Activated T-helper 17 cell treated with anti-CD3 and anti-CD28 coated beads, Interleukin-2, amount 50 U/mL, for 72 hours (primary cell): ENCODE measurements at places on chromosomes 12 and 14.
A peak's percentile ranks its signal among the peaks of the same experiment; 100 is the strongest.

DNA sequence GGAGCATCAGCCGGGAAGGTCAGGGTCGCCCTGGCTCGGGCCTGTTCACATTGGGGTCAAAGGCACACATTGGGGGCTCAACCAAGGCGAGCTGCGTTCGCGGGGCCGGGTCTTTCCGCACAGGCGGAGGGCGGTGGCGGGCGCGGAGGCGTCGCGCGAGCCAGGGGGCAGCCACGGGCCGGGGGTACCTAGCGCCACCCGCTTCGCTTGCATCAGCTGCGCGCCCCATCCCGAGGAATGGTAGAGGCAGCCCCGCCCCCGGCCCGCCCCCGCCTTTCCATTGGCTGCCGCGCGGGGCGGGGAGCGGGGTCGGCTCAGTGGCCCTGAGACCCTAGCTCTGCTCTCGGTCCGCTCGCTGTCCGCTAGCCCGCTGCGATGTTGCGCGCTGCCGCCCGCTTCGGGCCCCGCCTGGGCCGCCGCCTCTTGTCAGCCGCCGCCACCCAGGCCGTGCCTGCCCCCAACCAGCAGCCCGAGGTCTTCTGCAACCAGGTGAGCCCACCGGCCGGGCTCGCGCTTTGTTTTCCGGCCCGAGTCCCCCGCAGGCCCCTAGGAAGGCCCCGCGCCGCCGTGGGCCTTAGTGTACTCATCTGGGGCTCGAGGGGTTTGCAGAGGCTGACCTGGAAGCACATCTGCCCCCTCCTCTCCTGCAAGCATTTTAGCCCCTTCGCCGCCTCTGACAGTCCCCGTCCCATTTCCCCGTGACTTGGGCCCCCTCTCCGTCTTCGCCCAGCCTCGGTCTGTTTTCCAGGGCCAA is at the start of gene ALDH2:
TSS of gene ALDH2 (plus strand) at position 326 of the 754 bp plus-strand sequence. CDS start at position 376, 50 bp downstream.
- peak; percentile 52 for ATAC-seq

- ATAC-seq, result no peak
These were observed 9.2 kb downstream of the EXOC3L4 start for GRCh38 chr14:103103461-103104388.

- no peak for ATAC-seq
These were observed 3.2 kb upstream of the CLEC4C start for GRCh38 chr12:7750350-7750749.

DNA sequence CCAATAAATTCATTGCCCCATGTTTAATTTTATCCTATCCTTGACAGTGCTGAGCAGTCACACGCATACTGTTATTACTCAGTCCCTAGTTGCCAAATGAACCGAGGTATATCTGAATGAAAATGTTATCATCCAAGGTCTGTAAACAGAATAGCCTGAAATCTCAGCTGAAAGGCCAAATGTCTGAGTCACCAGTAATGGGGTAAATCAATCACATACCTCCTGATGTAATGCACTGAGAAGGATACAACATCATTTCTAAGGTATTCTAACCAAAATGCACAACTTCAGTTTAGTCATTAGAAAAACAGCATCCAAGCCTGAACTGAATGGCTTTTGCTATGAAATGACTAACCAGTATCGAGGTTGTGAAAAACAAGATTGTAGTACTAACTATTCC is 228.6 kb downstream of the DPF3 start:
- peak; percentile 85 for ATAC-seq

DNA sequence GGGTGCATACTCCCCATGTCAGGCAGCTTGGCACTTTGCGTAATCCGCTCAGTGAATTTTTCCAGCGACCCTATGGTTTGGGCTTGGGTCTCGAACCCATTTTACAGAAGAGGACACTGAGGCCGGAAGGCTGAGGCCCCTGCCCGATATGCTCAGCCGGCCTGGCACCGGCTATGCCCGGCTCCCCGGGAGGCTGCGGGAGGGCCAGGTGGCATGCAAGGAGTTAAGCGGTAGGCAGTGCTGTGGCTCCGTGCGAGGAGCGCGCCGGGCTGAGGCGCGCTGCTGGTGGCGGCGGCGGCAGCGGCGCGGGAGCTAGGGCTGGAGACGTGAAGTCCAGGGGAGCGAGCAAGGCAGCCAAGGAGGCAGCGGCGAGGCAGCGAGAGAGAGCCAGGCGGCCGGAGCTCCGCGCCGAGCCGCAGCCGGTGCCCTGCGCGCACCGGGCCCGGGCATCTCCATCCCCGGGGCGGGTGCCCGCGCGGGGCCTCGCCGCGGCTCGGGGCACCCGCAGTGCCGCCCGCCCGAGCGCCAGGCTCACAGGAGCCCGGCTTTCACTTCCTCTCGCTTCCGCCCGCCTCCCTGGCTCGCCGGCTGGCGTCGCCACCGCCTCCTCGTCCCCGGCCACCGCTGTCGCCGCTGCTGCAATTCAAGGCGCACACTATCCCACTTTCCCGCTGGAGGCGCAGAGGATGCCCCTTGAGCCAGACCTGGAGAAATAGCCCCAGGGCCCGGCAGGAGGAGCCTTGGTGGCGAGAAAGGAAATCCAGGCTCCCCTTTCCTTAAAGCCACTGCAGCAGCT is at the start of gene WSCD2:
TSS of gene WSCD2 (plus strand) at position 272 of the 796 bp plus-strand sequence. CDS start 66,545 bp downstream, outside the sequence.
- ATAC-seq, result peak; percentile 23

DNA sequence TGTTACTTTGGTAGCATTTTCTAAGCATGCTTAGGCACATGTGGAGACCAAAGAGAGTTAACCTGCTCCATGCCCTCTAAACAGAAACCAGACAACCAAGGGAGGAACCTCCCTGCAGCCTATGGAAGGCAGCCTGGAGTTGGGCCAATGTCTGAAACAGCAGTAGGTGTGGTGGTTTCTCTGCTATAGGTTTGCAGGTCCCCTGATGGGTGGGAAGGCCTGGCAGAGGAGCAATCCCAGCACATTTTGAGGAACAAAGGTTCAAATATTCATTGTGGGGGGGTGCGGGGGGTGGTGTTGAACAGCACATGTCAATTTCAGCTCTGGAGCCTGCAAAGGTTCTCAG is 65.4 kb downstream of the DACT1 start:
- ATAC-seq, result no peak

GRCh38 chr12:130683080-130683479 is 33.0 kb downstream of the RIMBP2 start:
- no peak for ATAC-seq

DNA sequence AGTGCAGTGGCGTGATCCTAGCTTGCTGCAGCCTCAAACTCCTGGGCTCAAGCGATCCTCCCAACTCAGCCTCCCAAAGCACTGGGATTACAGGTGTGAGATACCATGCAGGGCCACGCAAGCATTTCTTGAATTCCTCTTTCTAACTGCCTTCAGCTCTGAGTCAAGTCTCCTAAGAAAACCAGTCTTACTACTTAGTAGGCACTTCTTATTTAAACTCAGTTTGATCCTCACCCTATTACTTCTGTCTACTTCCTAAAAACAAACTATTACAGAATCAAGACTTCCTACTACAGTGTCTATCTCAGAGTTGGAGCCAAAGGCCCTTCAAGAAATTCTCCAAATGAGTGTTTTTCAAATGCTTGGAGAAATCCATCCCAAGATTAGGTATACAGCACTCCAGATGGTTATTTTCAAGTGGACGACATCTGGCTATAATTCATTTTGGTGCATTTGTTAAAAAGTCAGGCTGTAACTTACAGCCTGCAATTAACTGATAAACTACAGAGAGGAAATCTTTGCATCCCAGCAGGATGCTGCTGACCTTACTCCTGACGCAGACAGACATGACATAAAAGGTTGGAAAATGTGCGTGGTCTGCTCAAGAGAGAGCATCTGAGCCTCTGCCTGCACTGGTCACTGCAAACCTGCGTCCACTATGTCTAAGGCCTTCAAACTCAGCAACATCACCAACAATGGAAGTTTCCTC is 34.7 kb downstream of the SSH1 start:
- ATAC-seq, result no peak

DNA sequence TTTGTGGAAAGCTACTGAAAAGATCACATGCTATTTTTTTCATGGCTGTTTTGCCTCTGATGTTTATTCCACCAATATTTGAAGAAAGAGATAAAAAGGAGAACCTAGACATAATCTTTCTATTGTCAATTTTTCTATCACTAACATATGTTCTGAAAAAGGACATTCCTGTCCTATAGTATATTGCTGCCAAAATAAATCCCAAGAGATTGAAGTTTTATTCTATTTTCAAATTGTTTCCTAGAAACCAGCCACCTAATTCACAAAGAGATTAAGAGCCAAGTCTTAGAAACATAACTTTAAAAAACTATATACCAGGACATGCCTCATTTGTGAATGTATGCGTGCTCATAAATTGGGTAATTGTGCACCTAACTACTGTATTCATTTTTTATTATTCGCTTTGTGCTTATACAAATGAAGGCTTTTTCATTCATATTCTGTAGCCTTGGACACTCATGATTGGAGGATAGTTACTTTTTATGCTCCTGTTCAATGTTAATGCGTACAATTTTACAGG is 200.7 kb downstream of the FUT8 start:
- ATAC-seq, result no peak

DNA sequence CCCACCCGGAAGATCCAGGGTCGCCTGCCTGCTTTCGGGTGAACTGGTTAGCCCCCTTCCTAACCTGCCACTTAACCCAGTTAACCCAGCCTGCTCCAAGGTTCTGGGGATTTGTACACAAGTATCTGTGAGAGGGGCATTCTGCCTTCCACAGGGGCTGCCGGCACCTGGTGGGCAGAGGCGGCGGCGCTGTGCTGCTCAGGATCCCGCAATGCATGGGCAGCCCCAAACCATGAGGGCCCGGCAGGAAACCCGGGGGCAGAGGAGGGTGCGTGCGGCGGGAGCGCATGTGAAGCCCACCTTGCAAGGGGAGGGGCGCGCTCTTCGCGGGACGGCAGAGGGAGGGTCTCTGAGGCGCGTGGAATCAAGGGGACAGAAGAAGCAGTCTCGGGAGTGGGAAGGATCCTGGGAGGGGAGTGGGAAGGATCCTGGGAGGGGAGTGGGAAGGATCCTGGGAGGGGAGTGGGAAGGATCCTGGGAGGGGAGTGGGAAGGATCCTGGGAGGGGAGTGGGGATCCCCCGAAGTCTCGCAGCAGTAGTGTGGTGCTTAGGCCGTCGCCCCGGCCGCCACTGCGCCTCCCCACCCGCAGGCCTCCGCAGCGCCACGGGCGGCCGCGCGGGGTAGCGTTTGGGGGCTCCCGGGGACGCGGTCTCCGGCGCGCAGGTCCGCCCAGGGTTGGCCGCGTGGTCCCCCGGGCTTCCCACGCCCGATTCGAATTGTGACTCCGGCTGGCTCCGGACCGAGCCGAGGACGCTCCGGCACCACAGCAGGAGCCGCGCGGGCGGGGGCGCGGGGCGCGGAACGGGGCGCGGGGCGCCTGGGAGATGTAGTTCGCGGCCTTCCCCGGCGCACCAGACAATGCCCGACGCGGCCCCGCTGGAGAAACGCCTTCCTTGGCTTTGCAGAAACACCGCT is 4.9 kb upstream of the MTA1 start:
- peak; percentile 73 for ATAC-seq

GRCh38 chr14:50400461-50400860 is 3.8 kb upstream of the CDKL1 start:
- ATAC-seq, result no peak

- no peak for ATAC-seq
These were observed 128.8 kb downstream of the FOXG1 start for GRCh38 chr14:28895389-28895788.

GRCh38 chr12:49662998-49663843 is 39.9 kb downstream of the PRPF40B start:
- peak; percentile 79 for ATAC-seq

DNA sequence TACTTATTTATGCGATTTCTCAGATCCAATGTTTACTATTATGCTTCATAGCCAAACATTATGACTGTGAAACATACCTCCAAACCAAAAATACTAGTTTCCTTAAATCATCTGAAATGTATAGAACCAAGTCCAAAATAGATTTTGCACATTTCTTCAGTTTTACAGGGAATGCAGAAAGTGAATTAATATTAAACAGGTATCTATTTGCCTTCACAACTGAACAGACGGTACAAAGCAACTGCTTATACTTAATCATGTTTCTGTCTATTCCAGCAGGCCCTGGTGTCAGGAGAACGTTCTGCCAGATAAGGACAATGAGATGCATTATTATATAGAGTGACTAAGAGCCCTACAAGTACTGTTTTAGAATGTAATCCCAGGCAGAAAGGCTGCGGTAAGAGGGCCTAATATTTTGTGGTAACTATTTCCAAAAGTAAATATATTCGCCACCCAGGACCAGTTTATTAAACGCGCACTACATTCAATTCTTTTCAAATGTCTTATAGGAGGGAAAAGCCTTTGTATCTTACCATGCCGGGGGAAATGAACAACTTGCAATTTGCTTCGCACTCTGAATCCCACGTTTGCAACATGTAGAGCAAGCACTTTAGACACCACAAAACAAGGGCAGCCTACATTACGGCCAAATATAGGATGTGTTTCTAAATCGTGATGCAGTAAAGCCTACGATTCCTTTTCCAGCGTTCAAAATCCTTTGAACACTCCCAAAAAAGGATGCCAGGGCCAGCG is 1.5 kb downstream of the CORO1C start:
- ATAC-seq, result no peak

DNA sequence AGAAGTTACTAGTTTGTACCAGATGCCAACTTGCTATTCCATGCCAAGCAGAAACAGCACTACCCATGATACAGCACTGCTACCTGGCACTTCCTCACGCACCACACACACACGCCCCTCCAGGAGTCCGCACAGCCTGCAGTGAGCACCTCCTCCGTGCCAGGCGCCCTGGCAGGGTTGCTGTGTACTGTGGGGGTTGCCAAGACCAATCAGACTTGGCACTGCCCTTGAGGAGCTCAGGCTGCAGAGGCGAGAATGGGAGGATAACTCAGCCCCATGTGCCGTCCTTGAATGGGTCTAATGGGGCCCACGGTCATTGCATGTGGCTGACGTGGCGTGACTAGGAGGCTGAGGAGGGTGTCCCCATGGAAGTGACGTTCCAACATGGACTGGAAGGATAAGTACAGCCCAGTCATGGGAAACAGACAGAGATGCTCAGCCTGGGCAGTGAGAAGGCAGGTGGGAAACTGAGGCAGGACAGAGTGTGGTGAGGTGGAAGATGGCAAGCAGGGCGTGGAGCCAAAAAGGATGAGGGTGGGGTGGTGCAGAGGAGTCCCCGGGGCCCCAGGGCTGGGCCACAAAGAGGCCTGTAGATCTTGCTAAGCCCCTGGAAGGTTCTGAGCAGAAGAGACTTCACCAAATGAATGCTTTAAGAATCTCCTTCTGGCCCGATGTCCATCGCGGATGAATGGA is 65.3 kb upstream of the C14orf180 start:
- ATAC-seq, result no peak

- ATAC-seq, result peak; percentile 36
These were observed 995 bp upstream of the HSP90B1 start for GRCh38 chr12:103929046-103929783.

- ATAC-seq, result no peak
These were observed 592.0 kb upstream of the LMO3 start for GRCh38 chr12:17197971-17198370.

DNA sequence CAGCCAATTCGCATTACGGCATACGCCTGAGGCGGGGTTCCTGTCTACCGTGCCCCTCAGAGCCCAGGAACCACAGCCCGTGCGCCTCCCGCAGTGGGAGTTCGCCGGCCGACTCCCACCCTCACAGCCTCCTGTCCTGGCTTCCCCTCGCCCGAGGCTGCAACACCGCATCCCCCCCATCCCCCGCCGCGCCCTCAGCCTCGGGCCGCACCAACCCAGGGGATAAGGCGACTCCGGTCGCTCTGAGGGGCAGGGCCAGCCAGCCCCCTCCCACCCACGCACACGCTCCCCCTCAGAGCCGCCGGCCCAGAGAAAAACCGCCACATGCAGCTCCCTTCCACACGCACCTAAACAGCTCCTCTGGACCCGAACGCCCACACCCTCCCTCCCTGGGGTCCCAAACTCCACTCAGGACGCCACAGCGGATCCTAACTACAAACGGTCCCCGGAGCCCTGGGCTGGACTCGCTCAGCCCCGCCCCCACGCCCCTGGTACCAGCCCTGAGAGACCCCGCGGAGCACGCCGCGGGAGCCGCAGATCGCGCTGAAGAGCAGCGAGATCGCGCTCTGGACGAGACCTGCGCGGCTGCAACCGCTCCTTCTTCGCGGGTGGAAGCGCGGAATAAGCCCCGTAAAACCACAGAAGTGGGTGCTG is at the start of gene C14orf39:
TSS of gene C14orf39 (minus strand) at position 466 of the 654 bp plus-strand sequence. CDS start 985 bp downstream, outside the sequence.
- no peak for ATAC-seq
